ENCODE measurements at places on chromosomes 16 and 17. TPM values are rescaled to one million over a fixed set of nuclear protein-coding genes. Genes with fewer than 3 reads are reported as not detected.

DNA sequence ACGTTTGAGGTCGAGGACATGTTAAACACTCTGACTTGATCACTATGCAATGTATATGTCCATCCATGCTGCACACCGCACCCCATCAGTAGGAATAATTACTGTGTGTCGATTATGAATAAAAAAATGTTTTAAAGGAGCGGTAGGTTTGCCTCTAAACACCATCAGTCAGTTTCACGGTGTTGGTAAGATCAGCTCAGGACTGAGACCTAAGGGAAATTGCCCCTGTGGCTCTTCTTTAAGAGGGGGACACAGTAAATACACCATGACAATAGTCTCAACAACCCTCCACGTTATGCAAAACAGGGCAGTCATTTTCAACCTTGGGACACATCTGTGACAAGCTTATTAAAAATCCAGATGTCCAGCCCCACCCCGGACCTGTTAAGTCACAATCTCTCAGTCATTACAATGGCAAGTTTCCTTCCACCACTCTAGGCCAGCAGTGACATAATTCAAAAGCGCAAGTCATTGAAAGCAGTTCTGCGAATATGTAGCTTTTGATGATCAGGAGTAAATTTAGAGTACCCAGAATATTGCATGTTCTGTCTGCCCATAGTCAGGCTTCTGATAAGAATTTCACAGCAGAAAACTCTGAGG is 1.2 kb downstream of the ATMIN start:
- DNase-seq = peak; percentile 63

DNAH17 gene
- total RNA-seq = 0.51 TPM

SERPINF2 gene
- total RNA-seq = 0.17 TPM

NXN gene
- 123 TPM for total RNA-seq

DNA sequence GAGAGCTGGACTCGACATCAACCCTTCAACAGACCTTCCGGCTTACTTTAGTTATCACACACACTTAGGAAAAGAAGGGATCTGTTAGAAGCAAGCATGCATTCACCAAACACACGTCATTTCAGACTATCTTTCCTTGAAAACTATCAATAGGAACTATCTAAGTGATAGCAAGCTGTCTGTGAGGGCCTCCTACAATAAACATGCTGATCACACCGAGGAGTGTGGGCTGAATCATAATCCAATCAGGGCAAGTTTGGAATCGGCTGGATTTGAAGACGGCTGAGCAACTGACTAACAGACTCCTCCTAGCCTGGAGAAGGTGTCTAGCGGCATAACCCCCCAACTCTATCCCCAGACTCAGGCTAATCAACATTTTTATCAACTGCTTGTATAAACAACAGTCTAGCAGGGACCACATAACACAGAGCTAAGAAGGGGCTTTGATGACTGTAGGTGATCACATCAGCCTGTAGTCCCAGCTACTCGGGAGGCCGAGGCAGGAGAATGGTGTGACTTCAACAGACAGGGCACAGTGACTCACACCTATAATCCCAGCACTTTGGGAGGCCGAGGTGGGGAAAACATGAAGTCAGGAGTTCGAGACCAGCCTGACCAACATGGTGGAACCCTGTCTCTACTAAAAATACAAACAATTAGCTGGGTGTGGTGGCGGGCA is 14.1 kb downstream of the NXN start:
- DNase-seq = no peak

All from dermis blood vessel endothelial cell (primary cell).